Activated T-cell treated with anti-CD3 and anti-CD28 coated beads for 4 hours (primary cell): ENCODE measurements at places on chromosomes 12 and 14.
A peak's percentile ranks its signal among the peaks of the same experiment; 100 is the strongest.

DNA sequence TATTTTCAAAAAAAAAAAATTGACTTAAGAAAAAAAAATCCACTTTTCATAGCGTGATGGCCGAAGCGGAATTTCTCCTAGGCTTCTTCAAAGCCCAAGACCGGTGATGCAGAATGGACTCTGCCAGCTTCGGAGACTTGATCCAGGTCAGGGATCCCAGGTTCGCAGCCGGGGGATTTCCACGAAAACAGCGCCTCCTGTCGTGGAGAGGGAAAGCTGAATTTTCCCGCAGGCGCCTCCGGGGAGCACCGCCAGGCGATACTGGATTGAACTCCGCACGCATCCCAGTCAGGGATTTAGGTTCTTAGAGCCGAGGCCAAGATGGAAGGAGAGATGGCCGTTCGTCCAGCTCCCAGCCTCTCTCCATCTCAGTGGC is 2.1 kb downstream of the TTC6 start:
- DNase-seq, result no peak

GRCh38 chr12:60394665-60395064 is 798.8 kb downstream of the SLC16A7 start:
- DNase-seq, result no peak

GRCh38 chr12:9669534-9669933 is at the start of gene CLEC2D:
Gene CLEC2D, plus strand, starts transcription at chr12:9669713. Its CDS starts 22 bp downstream, at chr12:9669735.
- no peak for DNase-seq

DNA sequence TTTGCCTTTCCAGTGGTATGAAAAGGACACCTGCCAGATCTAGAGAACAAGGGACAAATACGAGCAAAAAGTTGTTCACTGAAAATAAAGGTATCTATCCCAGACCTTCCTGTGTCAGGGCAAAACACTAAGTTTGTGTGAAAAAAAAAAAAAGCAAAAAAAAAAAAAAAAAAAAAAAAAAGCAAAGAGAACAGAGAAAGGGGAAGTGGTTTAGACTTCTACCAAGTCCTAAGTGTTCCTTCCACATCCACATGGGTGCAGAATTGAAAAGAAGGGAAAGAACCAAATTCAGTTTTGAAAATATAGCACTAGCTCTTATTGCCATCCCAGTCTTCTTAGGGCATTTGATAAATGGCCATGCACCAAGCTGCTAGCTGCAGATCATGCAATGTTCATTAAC is 41.7 kb downstream of the ZCRB1 start:
- no peak for DNase-seq

GRCh38 chr14:96986256-96987085 is 189.3 kb downstream of the VRK1 start:
- no peak for DNase-seq

- DNase-seq, result no peak
These were observed 4.7 kb upstream of the EPYC start for GRCh38 chr12:91009319-91009950.

DNA sequence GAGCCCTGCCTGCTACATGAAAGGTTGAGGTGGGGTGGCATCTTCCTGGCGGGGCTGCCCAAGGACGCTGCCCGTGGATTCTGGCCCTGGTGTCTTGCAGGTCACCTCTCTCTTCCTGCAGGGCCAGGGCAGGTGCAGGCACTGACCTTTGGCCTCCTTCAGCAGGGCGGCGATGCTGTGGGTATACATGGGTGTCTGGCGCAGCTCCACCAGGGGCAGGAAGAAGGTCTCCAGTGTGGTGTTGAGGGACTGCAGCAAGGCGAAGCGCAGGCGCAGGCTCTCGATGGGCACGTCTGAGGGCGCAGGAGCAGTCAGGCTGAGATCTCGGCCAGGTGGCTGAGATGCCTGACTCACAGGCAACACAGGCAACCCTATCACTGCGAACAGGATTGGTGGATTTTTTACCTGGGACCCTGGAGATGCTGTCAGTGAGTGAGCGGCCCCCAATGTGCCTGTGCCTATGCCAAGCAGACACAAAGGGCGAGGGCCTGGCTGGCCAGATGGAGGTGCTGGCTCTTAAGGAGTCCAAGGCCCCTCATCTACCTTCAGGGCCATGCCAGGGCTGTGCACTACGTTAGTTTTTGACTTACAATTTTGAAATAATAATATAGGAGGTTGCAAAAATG is 45.7 kb downstream of the TRAFD1 start:
- DNase-seq, result no peak

DNA sequence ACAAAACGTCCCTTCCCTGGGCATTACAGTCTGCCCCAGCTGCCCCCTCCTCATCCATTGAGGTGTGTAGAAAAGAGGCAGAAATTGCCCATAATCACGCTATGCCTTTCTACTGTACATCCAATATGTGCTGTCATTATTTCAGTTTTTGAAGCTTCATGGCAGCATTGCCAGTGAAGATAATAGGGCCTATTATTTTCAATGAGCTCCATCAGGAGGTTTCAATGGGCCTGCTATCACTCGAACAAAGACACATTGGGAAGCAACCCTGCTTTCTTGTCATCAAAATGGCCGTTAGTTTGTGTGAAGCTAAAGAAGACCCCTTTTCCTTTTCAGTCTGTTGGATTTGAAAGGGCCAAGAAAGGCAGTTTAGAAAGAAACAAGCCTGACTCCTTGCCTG is 653.8 kb downstream of the NOVA1 start:
- DNase-seq, result no peak

GRCh38 chr14:58397156-58397555 is 1.4 kb downstream of the TOMM20L start:
- no peak for DNase-seq

- DNase-seq, result no peak
These were observed 57.2 kb downstream of the ATF7 start for GRCh38 chr12:53568809-53569557.

- no peak for DNase-seq
These were observed 46.3 kb upstream of the IGF1 start for GRCh38 chr12:102526656-102527055.

DNA sequence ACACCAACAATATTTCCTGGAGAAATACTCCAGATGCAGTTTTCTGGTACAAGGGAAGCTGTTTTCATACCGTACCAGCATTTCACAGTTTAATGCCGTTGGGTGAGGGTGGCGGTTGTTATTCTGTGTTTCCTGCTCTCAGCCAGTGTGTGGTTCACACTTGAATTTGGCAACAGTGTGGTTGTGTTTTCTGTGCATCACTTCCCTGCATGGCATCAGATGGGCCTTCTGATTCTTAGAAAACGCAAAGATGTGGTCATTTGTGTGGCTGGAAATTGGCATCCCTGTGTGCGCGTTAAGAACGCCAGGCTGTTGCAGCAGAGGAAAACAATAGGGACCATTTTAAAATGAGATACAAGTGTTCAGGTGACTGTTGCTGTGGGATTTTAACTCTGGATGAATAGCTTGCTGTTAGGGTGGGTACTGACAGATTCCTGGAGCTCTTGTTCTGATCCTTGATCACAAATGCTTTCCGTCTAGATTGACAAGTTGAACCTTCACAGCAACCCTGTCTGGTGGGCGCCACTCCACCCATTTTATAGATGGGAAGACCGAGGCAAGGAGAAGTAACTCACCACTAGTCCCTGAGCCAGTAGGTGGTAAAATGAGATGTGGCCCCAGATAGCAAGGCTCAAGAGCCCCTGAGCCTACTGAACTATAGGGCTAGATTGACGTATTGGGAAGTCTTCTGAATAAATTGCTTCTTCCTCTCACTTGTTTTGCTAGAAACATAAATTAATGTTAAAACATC is 231.2 kb downstream of the CHST11 start:
- DNase-seq, result no peak

GRCh38 chr12:114656906-114657596 is 26.9 kb downstream of the TBX3 start:
- no peak for DNase-seq

- no peak for DNase-seq
These were observed 27.4 kb downstream of the TAOK3 start for GRCh38 chr12:118345355-118345754.

DNA sequence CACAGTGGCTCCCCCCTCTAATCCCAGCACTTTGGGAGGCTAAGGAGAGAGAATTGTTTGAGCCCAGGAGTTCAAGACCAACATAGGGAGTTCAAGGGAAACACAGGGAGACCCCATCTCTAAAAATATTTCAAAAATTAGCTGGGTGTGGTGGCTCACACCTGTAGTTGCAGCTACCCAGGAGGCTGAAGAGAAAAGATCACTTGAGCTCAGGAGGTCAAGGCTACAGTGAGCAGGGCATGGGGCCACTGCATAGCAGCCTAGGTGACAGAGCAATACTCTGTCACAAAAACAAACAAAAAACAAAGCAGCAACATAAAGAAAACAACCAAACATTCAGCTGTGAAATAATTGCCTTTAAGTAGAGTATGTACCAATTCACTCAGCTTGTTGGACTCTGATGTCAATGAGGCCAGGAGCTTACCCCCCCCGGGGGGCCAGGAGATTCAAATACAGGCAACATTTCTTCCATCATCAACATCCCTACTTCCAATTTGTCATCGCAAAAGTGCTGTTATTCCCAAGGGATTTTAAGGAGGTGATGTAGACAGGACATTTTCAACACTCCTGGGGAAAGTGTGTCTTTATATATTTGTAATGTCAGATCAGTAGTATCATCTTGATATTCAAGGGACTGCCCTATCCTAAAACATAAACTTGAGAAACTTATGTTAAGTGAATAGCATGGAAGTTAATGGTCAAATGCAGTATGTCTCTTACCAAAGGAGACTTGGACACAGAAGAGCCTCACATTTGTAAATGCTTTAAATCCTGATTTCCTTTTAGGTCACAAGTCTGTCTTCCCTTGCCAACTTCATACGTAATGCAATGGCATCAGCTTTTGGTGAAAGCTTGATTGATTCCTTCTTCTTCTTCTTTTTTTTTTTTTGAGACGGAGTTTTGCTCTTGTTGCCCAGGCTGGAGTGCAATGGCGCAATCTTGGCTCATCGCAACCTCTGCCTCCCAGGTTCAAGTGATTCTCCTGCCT is 40.6 kb upstream of the AEBP2 start:
- no peak for DNase-seq

- DNase-seq, result peak; percentile 10
These were observed 1.5 kb downstream of the KDM2B start for GRCh38 chr12:121579190-121579791.

GRCh38 chr14:34502001-34502400 is 37.5 kb downstream of the EAPP start:
- DNase-seq, result no peak

- DNase-seq, result no peak
These were observed 35.0 kb downstream of the GNPTAB start for GRCh38 chr12:101795786-101796185.

GRCh38 chr14:71591929-71592328 is 340.3 kb upstream of the RGS6 start:
- no peak for DNase-seq

DNA sequence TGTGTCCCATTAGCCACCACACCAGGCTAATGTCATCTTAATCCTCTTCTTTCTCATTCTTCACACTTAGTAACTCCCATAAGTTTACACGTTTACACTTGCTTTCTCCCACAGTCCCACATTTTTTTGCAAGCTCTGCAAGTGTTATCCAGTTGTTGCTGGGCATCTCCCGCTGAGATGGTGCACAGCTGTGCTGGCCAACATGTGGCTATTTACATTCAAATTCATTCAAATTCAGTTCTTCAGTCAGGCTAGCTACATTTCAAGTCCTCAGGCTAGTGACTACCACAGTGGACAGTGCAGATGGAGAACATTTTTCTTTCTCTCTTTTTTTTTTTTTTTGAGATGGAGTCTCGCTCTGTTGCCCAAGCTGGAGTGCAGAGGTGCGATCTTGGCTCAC is 9.8 kb upstream of the TEAD4 start:
- no peak for DNase-seq

GRCh38 chr12:107091381-107091780 is 2.0 kb downstream of the CRY1 start:
- no peak for DNase-seq

- no peak for DNase-seq
These were observed 353.8 kb upstream of the FAR2 start for GRCh38 chr12:28795311-28795710.

DNA sequence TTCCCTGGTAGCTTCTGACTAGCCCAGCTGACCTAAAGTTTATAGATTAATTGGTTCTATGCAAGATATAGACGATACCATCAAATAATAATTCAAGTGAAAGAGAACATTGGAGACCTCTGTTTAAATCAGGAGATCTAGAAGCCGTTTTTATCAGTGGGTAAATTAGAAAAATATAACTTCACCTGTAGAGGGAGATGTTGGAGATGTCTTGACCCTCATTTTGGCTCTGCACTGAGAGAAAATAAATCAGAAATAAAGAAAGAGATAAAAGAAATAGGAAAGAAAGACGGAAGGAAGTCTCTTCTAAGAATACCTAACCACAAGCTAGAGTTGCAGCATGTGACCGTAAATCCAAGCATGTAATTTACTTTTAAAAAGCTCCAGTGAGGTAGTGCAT is 684.5 kb downstream of the C12orf50 start:
- no peak for DNase-seq

- no peak for DNase-seq
These were observed 37.8 kb upstream of the CRADD start for GRCh38 chr12:93639406-93639805.

DNA sequence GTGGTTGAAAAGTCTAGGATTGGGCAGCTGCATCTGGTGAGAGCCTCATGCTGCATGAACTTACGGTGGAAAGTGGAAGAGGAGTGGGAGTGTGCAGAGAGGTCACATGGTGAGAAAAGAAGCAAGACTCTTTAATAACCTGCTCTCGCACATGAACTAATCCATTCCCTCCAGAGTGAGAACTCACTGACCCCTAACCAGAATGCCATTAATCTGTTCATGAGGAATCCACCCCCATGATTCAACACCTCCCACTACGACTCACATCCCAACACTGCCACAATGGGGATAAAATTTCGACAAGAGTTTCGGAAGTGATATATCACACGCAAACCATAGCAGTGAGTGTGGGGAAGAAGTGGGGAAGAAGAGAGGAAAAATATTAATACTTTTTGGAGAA is 377.4 kb downstream of the NAV3 start:
- no peak for DNase-seq

DNA sequence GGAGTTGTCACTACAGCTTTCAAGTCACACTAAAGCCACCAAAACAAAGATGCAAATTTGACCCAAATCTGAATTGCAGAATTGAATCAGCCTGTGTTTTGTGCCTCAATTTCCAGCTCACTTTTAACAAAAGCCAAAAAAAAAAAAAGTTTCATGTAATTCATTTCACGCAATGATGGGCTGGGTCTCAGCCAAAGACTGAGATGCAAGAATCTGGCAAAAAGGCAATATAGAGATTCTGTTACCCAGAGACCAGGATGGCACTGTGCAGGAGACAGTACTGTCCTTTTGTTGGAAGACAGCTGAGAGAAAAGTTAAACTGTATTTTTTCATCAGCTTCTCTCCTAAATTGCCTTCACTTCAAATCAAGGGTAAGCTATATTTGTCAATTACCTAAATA is 205.7 kb upstream of the NPAS3 start:
- DNase-seq, result no peak

GRCh38 chr14:79476552-79476951 is 734.8 kb downstream of the DIO2 start:
- DNase-seq, result no peak

DNA sequence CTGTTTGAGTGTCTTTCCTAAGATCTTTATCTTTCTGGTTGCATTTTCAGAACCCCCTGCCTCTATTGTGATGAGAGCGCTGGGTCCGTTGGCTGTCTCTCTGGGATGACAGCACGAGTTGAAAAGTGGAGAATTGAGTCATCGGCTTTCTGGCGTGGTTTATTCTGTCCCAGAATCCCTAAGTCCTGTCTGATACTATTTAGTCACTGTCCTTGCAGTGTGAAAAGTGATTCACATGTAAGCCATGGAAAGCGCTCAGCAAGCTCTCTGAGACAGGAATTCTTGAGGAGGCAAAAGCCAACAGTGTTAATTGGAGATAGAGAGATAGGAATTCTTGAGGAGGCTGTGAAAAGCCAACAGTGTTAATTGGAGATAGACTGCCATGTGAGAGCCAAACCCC is 121.7 kb downstream of the CHST11 start:
- DNase-seq, result no peak
